ENCODE measurements at places on chromosomes 16 and 17.

GRCh38 chr17:39416141-39416540 is 14.7 kb upstream of the FBXL20 start:
- no peak for DNase-seq

- no peak for DNase-seq
Measured at GRCh38 chr17:70608193-70608592, 438.9 kb downstream of the KCNJ2 start.

DNA sequence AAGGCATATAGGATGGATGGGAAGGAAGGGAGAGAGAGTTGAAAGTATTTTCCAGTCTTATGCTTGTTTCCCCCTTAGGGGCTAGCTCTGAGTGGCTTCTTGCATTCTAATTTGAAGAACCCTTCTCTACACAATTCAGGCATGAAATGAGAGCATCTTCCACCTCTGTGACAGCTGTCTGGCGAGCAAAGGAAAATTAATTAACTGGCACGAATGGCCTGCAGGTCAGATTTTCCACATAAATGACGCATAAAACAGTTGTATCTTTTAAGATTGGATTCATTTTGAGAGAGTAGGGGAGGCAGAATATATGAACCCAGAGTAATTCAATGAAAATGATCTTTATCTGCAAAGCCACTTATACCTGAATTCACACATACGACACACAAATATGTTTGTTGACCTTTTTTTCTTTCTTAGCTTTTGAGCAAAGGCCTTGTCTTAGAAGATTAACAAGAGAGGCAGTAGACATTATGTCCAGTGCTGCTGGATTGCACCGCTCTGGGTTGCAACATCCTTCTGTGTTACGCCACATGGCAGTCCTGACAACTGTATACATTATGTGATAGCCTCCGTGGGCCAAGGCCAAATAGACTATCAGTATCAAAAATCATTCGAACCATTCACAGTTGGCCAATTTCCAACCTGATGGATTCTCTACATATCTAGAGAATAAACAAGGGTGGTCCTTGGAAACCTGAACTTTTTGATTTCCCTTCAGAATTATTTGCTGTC is 173.0 kb upstream of the GOT2 start:
- no peak for DNase-seq

- no peak for DNase-seq
Measured at GRCh38 chr17:61420745-61421398, 21.2 kb downstream of the TBX2 start.

DNA sequence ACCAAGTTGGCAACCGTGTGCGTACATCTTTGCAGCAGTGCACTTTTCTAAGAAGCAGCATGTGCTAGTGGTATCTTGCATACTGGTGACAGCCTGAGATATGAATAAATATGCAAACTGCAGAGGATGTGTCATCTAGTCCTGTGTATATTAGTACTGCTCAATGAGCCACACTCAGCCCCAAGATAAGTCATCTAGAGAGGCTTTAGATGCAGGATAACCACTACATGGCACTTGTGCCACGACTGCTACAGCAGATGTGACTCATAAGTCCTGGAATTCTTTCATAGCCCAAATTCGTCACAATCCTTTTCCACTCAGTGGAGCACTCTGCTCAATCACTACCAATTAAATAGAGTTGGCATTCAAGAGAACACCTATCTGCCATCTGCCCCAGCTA is 171.5 kb downstream of the AXIN2 start:
- DNase-seq: no peak

GRCh38 chr17:1976000-1976682 is 49.0 kb downstream of the RTN4RL1 start:
- DNase-seq: no peak

DNA sequence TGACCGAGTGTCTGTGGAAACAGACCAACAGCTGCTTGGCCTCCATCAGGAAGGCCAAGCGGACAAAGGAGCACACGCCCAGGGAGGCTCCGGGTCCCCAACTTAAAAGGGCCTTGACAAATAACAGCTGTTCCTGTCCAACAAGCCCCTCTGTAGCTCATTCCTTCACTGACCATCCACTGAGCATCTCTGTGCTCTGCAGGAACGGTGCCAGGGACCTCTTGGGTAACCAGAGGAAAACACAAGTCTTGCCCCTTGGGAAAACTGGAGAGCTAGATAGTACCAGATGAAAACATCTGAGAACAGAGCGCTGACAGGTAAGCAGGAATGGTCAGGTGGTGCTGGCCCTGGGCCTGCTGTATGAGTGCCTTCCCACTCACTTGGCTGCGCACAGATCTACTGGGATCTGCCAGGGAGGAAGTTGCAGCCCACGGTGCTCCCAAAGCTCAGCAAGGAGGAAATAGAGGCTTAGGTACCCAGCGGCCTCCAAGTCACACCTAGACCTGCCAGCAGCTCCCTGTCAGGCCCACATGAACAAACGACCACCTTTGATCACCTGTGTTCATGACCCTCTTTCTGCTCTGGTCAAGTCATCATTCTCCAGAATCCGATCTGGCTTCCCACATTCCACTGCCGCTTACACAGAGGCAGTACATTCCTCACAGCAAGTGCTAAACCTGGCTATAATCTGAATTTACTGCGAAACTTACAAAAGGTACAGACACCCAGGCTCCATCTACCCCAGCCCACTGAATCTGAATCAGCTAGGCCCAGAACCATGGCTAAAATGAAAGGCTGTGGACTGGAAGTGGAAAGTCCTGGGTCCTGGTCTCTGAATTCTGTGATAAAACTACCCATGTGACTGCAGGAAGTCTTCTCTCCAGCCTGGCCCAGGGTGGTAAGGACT is 12.5 kb downstream of the DCAKD start:
- no peak for DNase-seq

DNA sequence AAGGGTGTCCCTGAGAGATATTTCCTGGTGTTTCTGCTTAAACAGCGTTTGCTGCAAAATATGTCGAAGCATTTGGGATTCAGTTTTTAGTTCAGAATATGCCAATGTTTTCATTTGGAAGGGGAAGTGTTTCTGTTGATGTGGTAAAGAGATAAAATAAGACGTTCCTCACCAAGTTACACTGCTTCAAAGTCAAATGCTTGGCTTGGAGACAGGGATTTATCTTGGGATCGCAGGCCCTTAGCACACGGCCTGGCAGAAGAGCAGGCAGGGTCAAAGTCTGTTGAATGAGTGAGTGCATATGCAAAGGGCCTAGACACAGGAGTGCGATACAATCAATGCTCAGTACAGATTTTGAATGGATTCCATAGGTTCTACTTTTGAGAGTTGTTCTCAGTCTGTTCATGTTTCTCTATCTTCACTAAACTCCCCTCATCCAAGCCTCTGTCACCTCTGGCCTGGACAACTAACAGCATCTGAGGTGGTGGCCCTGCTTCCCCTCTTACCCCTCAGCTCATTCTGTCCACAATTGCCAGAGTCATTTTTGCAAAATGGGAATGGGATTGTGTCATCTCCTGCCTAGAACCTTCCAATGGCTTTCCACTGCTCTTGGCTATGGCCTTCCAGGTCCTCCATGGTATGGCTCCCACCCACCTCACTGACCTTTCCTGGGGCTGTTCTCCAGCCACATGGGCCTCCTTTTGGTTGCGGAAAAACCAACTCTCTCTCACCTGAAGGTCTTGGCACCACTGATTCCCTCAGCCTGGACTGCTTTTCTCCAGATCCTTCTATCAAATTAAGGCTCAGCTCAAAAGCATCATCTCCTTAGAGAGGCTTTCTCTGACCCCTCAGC is 3.2 kb downstream of the DEXI start:
- no peak for DNase-seq

- DNase-seq: no peak
Measured at GRCh38 chr16:31036691-31037090, 3.3 kb downstream of the STX4 start.

DNA sequence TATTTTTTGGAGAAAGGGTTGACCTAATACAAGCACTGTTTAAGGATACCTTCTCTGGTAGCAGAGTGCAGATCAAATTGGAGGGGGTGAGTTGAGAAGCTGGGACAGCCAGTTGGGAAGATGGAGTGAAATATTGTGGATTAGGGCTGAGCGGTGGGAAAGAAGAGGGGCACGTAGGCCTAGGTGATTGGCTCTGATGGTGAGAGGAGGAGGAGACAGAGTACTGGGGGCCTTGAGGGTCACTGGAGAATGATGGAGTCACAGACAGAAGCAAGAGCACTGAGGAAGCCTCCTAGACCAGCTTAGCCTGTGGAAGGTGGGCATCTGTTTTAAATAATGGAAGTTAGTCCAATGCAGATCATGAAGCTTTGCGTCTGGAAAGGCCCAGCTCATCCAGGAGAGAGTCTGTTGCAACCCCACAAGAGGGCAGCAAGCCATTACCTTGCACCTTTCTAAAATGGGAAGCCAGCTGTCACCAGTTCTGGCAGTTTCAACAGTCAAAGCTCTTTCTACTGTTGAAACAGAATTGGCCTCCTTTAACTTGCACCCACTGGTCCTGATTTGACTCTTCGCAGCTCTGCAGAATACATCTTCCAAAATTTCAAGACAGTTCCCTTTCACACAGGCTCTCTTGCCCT is 11.8 kb downstream of the SLC9A5 start:
- no peak for DNase-seq

DNA sequence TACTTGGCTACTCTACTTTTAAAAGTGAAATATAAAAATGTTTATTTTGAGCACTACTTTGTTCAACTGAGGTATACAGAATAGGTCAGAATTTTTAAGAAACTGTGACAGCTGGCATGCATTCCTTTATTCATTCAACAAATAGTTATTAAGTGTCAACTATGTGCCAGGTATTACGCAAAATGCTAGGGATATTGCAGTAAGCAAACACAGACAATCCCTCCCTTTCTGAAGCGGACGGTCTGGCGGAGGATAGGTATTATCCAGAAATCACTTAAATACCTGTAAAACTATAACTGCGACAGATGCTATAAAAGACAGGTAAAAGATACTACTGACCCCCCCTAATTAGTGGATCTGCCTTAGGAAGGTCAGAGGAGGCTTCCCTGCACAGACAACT is 26.1 kb downstream of the METTL16 start:
- no peak for DNase-seq

DNA sequence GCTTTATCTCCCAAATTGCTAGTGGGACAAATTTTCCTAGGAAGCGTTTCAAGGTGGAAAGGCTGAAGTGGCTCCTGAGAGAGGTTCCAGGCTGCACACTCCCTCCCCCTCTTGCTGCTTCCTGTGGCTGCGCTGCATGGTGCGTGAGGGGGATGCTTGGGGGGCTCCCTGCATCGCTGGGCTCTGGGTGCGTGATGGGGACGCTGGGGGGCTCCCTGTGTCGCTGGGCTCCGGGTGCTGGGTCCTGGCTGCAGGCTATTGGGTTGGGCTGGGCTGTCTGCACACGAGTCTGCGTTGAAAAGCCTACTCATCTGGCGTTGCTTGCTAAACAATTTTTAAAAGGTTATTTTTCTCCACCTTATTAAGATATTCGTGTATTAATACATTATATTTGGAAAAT is 30.1 kb downstream of the NDEL1 start:
- no peak for DNase-seq

- no peak for DNase-seq
Measured at GRCh38 chr16:87127061-87127765, 190.0 kb downstream of the C16orf95 start.

GRCh38 chr17:79789943-79790804 is 6.7 kb downstream of the CBX8 start:
- DNase-seq: no peak

- DNase-seq: peak; percentile 26
Measured at GRCh38 chr16:3021449-3022207, 1.5 kb downstream of the TNFRSF12A start.

DNA sequence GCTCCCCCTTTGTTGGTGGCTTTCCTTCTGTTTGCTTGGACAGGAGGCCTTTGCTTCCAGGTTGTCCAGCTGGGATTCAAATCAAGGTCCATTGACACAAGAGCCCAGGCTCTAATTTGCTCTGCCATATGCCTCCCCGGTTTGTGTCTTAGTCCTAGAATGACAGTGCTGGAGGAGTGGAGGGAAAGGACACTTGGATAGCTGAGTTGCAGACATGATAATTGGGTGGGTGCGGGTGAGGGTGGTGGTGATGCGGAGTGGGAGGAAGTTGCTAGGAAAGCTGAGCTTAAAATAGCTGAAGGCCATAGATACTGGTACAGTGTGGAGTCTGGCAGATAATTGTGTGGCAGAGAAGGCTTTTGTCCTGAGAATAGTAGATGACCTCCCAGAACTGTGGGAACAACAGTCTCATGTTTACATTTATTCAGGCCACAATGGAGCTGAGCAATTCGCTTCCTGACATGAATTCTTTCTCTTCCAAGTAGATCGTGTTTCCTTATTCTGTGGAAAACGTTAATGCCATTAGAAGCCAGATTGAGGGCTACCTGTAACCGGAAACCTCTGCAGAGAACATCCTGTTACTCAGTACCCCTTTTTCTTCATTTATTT is 23.8 kb downstream of the SEC14L1 start:
- peak; percentile 75 for DNase-seq

DNA sequence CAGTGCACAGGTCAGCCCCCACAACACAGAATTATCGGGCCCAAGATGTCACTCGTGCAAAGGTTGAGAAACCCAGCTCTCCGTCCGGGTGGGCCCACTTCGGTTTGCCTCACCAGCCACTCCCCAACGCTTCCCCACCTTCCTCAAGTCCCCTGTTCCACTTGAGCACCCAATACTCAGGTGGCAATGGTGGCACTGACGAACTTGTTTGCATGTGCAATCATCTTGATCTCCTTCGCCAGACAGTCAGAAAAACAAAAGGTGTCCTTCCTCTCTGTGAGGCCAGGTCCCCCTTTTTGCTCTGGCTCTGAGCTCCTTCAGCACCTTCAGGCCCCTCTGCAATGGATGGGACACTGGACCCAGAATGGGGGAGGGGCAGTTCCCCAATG is 3.7 kb downstream of the GGA2 start:
- no peak for DNase-seq

DNA sequence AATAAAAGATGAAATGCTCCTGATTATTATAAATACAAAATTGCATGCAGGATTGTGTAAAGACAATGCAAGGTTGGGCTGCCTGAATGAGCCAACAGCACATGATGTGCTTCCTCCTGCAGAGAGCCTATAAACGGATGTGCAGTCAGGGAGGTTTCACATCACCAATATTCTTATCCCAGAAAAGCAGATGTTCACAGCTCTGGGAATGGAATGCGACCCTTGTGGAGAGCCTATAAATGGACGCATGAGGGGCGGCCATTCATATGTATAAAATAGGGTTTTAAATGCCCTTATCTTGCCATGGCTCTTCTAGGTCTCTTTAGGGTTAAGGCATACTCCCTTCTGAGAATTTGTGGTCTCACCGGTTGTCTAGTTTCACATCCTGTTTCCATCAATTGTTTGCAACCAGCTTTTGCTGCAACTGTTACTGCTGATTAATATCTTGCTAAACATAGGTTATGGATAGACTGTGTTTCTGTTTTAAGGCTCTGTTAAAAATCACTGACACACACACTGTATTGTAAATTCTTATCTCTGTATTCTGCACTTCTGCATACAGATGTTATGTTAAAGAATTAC is 31.9 kb downstream of the SLFN11 start:
- no peak for DNase-seq
